ENCODE measurements at places on chromosomes 2 and 18.

GRCh38 chr2:217858519-217859491 lies 144.0 kb downstream of the TNS1 start:
- peak; percentile 90 for DNase-seq

GRCh38 chr2:71498261-71498701 lies 44.9 kb downstream of the DYSF start:
- no peak for DNase-seq

GRCh38 chr2:69499242-69499641 lies 62.0 kb upstream of the NFU1 start:
- DNase-seq = no peak

DNA sequence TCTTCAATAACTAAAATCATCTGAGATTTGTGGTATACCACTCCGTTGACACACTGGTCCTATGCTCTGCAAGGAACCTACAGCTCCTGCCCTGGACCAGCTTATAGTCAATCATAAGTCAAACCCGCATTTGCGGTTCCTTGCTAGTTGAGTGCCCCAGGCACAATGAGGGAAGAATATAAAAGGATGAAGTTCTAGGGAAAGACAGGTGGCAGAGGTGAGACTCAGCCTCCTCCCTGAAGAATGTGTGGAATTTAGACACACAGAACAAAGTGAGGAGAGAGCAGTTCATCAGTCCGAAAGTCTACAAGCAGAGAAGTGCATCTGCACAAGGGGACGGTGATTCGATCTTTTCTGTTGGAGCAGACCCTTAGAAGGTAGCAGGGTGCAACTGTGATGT lies 615.0 kb upstream of the FANCL start:
- DNase-seq = no peak

GRCh38 chr2:168904358-168904757 lies 3.3 kb downstream of the G6PC2 start:
- no peak for DNase-seq

- DNase-seq = no peak
These were observed 5.4 kb upstream of the KCNG2 start for GRCh38 chr18:79792096-79792987.

DNA sequence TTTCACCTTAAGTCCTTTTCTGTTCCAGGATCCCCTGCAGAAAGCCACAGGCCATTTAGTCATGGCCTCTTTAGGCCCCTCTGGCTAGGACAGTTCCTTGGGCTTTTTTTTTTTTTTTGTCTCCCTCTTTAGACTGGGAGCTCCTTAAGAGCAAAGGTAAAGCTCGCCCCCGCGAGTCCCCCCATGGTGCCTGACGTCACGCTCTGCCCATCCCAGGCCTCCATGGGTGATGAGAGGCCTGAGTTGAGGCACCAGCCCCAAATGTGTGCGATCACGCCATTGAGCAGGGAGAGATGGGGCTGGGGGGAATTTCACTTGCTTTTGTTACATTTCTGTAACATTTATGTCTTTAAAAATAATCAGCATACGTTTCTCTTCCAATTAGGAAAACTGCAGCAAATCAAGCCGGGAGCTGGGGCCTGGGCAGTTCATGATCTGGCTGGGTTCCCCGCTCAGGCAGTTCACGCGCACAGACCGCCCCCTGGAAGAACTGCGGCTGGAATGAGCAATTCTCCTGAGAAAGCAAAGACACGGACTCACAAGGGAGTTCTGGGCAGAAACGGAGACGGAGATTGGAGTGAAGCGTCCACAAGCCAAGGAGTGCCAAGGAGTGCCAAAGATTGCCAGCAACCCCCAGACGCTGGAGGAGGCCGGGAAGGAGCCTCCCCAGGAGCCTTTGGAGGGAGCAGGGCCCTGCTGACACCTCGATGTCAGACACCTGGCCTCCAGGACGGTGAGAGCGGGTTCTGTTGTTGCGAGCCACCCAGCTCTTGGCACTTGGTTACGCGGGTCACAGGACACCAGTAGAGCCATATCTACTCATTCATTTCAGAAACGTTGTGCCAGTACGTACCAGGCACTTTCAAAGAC lies 108.4 kb upstream of the ODC1 start:
- DNase-seq = no peak

GRCh38 chr2:106159866-106160785 lies 34.0 kb downstream of the UXS1 start:
- DNase-seq = no peak

DNA sequence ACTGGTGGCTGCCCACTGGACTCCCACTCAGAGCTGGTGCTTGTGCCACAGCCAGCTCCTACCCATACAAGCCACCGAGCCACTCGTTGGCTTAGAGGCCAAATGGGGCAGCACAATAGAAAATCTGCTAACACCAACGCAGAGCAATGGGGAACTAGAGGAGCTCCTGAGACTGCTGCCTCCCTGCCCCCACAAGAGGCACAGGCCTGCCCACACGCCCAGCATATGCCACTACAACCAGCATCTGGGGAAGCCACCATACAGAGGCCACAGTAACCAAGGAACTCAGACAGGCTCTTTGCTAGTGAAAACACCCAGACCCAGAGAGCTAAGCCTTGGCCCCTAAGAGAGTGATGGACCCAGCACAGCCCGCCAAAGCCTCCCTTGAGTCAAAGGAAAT lies 231.2 kb upstream of the RAB6C start:
- DNase-seq = no peak

GRCh38 chr18:52826994-52827393 lies 487.0 kb downstream of the DCC start:
- DNase-seq = no peak

GRCh38 chr2:170911314-170911889 lies 17.7 kb upstream of the GORASP2 start:
- DNase-seq = no peak

DNA sequence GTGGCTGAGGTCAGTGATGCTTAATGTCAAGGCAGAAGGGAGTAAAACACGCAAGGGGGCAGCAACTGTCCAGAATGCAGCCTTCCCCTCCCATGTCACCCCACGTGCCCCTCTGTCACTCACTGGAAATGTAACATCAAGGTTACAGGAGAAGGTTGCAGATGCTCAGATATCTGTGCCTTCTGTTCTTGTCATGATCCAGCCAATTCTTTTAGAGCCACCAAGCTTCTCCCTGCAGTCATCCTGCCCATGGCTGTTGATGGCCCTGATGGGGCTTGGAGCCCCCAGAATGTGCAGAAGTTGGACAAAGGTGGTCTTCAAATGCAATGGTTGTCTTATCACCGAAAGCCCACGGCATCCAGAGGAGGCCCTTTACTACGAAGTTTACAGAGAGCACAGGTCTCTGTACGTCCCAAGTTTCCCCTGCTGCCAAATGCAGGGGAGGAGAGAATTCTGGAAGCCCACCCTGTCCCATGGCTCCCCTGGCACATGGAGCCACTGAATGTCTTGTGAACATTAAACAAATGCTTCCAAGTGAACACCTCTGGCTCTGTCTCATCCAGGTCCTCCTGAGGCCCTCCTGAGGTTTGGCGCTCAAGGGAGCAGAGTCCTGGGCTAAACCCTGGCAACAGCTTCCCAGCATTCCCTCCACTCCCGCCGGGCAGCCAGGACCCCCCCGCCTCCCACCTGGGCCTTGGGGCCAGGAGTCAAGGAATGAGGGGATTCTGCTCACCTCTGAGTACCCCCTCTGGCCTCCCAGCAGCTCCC lies 4.5 kb upstream of the GPR55 start:
- no peak for DNase-seq

DNA sequence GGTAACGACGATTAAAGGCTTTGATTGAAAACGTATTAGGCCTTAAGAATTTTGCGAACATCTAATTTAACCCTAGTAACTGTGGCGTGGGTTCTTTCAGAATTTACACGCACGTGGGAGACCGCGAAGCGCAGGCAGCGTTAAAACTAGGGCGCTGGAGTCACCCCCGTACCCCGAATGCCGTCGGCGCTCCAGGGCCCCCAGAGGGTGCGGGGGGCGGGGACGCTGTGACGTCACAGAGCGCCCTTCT lies 673 bp upstream of the SMCHD1 start:
- peak; percentile 81 for DNase-seq

DNA sequence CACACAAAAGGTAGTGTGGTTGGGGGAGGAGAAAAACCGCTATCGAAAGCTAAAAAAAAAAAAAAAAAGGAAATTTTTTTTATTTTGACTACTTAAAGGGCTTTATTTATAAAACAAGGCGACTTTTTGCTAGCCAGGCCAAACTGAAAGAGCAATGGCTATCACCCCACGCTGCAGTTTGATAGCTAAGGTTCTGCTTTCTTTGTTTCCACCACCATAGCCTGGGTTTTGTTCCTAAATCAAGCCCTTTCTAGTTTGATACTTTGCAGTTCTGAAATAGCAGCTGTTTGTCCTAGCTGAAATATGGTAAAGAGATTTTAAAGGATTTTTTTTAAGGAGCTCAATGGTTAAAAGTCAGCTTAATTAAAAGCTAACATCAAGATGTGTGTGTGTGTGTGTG lies 67.4 kb upstream of the ABCA12 start:
- DNase-seq = no peak

DNA sequence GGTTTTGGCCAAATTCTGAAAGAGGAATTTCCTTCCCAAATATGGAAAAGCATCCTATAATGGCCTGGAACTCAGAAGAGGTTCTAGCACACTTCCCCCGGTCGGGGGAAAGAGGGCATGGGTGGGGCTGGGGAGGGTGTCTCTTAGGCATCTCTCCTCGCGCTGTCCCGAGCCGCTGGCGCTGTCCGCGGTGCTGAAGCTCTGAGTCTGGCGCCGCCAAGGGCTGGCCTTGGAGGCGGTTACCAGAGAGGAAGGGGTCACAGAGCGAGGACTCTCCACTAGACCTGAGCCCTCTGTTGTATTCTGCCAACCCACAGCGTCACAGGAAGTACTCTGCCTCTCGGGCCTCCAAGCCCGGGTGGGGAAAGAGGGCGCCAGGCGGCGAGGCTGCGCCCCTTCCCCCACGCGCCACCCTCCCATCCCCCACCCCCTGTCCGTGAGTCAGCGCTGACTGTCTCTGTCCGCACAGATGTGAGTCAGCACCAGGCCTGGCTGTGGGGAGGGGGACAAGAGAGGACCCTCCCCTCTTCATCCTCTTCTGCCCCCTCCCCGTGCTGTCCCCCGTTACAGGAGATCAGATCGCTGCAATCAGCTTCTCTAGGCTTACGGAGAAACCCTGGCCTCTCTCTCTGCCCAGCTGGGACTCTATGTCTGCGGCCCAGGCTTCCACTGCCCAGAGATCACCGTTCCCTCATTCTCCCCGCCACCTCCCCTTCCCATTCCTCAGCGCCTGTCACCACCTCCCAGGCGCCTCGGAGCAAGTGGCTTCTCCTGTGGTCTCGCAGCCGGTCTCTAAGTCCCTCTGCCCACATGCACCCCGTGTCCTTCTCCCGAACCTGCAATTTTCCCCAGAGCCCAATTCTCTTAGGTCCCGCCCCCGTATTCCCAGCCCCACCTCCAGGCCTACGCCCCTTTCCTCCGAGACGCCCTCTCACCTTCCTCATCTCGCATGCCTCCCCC lies 779 bp downstream of the PTPRN start:
- peak; percentile 83 for DNase-seq

GRCh38 chr18:21851327-21851961 lies 110.9 kb downstream of the MIB1 start:
- no peak for DNase-seq

DNA sequence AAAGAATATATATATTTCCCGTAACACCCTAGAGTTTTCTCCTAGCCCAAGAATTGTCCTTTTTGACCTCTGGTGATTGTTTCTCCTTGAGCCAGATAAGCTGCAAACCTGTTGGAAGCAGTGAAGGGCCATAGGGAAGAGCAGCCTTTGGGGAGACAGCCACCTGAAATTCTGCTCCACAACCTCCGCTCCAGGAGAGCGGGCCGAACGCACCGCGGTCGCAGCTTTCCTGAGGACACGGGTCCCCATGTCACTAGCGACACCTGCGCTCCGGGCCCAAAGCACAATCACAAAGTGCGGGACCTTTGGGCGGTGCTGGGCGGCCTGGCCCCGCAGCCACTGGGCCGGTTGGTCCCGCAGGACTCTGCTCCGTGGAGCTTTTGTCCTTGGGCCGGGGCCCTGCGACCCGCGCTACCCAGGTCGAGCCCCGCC lies 557 bp upstream of the DSG2 start:
- DNase-seq = peak; percentile 39

DNA sequence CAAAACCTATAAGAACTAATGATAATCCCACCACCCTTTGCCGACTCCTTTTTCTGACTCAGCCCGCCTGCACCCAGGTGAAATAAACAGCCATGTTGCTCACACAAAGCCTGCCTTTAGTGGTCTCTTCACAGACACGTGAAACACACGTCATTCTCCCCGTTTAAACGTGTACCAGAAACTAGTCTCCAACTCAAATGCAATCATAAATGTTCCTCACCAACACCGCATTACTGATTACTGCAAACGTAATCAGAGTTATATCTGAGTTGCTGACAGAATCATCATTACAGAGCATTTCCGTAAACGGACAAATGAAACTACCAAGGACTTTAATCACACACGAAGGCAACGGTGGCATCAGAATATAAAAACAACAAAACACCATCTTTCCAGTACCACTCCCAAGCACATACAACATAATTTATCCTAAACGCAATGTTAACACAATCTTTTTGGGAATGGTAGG lies 1.9 kb downstream of the CLK1 start:
- no peak for DNase-seq

GRCh38 chr2:233210843-233211547 lies 40.5 kb upstream of the ATG16L1 start:
- DNase-seq = peak; percentile 81

GRCh38 chr2:148596018-148596417 lies 48.5 kb upstream of the EPC2 start:
- no peak for DNase-seq

DNA sequence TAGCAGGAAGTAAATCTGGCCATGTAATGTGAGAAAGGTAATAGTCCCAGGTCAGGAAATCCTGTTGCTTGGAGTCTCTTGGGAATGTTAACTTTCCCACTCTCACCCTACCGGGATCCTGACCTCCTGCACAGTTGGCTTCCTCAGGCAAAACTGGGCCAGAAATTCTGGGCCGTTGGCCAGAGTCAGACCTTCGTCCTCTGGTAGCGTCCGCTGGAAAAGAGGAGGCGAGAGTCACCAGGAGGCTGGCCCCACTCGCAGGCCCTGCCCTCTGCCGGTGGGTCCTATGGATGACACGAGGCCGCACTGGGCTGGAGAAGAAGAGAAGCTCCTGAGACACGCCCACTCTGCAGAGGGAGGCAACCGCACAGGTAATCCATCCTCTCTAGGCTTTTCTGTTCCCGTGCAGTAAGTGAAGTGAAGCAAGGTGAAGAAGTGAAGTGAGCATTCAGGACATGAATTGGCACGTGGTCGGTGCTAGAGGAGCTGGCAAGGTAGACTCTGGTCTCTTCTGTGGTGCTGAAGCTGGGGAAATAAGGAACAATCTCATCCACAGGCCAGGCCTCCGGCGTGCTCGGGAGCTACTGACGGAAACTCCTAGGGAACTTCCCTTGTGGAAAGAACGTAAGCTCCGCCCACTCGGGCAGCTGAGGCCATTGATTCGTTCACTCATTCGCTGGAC lies 182.7 kb upstream of the GLI2 start:
- DNase-seq = peak; percentile 92

GRCh38 chr2:179569831-179570233 lies 291.6 kb downstream of the ZNF385B start:
- no peak for DNase-seq
